Stimulated activated CD4-positive, alpha-beta T cell treated with anti-CD3 and anti-CD28 coated beads, Interleukin-1b, Interleukin-23, amount 100 ng/mL, for 4 hours (primary cell): ENCODE measurements at places on chromosomes 7 and 10.

GRCh38 chr7:83921941-83922607, 272.5 kb downstream of the SEMA3A start:
- no peak for DNase-seq

DNA sequence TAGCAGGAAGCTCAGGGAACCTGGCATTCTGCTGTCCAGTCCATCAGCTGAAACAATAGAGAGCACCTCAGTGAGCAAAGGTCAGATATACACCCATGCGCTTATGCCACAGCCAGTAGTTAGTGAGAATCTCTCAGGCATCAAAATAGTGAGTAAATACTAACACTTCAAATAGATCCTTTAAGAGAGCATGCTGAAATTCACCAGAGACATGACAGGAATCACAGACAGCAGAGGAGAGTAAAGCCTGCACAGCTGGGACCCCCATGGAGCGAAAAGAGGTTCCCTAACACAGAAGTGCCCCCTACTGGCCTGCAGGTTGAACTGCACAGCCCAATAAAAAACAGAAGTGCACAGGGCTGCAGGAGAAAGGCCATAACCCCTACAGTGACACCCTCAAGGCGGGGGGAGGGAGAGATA, 57.6 kb upstream of the ANTXRL start:
- no peak for DNase-seq

DNA sequence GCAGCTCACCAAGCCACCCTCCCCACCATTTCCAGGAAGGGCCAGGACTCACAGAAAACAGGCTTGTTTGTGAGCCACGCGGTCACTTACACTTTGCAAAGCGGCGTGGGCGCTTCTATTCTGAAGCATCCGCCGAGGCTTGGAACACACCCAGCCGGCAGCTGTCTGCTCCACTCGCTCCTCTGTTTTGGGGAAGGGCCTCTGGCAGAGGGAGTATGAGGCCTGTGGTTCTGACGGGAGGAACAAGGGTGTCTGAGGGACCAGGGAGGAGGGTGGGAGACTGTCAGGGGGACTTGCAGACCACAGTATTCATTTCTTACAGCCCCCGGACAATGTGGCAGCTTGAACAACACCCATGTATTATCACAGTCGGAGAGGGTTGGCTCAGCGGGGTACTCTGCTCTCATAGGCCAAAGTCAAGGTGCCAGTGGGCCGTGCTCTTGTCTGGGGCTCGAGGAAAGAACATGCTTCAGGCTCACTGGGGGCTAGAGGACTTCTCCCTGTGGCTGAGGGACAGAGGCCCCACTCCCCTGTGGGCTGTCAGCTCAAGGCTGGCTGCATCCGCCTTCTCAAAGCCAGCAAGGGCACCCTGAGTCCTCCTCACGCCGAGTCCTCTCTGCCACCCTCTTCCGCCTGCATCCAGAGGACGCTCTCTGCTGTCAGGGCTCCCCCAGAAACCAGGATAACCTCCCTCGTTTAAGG, 60.4 kb upstream of the FAM20C start:
- no peak for DNase-seq

DNA sequence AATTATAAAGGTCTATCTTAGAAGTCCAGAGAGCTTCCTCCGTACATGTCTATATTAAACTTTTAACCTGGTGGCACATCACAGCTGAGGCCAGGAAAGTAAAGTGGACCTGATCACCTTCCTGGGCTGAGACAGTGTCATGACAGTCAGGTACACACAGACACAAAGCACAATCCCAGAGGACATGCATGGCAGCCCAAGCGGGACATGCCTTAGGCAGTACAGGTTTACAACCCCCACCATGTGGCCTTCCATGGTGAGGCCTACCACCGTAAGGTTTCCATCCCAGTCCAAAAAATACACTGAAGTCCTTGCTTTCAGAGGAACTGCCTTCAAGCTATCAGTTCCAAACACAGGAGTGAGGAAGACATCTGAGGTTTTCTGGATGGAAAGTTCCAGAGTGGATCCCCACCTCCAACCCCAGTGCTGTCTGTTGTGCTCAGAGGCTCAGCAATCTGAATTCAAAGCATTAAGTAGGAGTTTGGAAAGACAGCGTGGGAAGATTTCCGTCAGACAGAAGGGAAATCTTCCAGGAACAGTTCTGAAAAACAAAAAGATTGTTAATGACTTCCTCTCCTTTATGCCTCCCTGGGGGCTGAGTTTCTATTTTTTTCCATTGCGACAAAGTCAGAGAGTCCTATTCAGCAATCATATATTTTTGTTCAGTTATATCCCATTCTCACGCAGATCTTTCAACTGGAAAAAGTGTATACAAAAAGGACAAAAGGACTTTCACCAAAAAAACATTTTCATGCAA, 20.1 kb downstream of the IFIT3 start:
- no peak for DNase-seq

- no peak for DNase-seq
Measured at GRCh38 chr10:106380706-106381105, 783.8 kb downstream of the SORCS1 start.

GRCh38 chr7:32564542-32564941, 69.3 kb downstream of the AVL9 start:
- no peak for DNase-seq
